ENCODE measurements at places on chromosomes 3 and 15.

DNA sequence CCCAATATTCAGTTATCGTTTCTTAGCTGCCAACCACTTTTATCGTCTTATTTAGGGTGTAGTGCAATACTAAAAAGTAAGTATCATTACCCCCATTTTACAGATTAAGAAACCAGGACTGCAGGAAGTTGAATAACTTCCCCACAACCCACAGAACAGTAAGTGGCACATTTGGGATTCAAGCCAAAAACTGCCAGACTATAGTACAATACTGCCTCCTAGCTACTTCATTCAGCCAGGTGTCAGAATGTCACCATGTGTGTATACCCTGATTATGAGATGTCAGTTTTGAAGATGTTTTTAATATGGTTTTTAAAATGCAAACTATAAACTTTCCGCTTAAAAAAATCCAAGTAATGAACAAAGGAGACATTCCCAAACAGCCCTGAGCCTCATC, 74.2 kb upstream of the PROK2 start:
- DNase-seq = peak; percentile 48

DNA sequence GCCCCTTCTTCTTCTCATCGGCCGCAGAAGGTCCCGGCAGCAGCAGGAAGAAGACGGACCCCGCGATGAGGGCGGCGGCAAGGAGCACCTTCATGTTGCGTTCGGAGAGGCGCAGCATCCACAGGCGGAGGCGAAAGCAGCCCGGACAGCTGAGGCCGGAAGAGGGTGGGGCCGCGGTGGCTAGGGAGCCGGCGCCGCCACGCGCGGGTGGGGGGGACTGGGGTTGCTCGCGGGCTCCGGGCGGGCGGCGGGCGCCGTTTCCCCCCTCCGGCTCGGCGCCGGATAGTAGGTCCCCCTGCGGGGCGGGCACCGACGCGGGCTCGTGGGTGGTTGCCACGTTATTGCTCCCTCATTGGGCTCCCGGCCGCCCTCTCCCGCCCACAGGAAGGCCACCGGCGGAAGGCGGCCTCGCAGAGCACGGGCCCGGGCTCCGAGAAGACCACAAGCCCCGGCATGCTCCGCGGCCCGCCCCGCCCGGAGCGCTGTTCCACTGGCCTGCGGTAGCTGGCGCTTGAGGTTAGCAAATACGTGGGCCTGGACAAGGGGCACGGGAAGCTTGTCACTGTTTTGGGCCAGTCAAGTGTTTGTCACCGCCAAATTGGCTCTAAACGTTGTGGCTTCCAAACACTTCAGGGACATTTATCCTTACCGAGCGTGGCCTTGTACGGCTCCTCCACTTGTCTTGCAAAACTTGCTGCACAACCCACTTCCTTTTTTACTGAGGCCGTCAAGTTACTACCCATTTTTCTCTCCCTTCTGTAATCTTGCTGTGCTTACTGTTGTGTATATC, at the start of gene PPIB:
Gene PPIB, minus strand, starts transcription at position 154 of the 790 bp plus-strand sequence. Its CDS starts 36 bp downstream, at position 118.
- peak; percentile 90 for DNase-seq

DNA sequence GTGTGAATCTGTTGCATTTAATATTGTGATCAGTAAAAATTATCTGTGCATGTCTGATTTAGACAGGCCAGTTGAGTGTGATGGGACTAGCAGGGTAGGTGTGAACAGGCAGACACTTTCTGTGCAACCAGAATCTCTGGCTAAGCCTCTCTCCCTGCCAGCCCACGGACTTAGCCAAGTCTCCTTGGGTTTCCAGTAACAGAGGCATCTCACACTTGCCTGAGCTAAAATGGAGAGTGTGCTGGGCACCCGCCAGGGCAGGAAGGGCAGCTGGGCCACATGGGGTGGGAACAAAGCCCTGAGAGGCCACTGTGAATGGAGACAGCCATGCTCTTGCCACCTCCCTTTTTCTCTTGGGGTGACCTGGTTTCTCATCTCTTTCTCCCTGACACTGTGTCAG, 12.5 kb upstream of the RPS27L start:
- no peak for DNase-seq

GRCh38 chr15:78097667-78098066, 5.3 kb downstream of the SH2D7 start:
- DNase-seq = no peak

DNA sequence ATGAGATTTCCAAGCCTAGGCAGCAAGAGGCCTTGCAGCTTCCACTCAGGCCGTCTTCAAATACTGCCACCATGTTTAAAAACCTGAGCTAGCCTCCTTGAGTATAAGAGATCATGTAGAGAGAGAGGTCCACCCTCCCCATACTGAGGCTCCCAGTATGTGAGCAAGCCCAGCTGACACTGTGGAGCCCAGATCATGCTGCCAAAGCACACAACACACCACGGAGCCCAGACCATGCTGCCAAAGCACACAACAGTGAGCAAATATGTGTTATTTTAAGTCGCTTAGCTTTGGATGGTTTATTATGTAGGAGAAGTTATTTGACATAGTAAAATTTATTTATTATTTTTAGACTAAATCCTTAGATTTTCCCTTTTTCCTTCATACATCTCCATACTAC, 333.7 kb downstream of the CTNNB1 start:
- DNase-seq = no peak

GRCh38 chr3:7874116-7874515, 627.5 kb upstream of the LMCD1 start:
- peak; percentile 63 for DNase-seq

GRCh38 chr3:185646382-185647133, 60.5 kb downstream of the SENP2 start:
- DNase-seq = no peak

- DNase-seq = peak; percentile 97
Observed at GRCh38 chr3:106168962-106169750, 300.3 kb upstream of the CBLB start.

DNA sequence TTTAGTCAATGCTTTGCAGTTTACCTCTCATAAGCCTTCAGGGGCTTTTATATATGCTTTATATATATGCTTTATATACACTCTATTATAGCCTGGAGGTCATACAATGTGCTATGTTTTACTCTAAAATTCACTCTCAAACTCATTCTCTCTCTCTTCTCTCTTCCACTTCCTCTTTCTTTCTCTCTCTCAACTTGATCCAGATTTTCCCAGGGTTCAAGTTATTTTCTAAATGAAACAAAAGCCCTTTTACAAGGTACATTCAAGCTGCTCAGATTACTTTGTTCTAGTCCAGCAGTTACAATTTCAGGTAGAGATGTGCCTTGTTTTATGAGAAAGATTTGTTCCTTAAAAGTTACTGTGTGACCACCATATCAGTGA, 79.6 kb upstream of the ACP3 start:
- no peak for DNase-seq

DNA sequence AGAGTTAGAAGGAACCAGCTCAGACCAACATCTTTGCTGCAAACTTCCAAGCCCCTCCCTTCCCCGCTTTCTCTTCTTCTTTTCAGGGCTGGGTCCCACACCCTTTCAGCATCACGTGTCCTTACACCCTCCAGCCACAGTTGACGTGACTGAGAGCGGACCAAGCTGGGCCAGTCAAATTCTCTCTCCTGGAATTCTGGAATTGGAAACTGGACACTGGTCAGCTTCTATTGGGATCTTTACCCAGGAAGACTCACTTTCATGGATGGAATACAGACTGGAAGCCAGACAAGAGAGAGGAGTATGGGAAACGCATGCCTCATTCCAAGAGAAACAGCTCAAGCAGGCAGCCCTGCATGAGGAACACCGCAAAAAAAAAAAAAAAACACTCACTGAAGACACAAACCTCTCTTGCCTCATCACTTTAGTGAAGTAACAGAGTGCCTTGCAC, 12.4 kb upstream of the TPM1 start:
- DNase-seq = no peak

GRCh38 chr3:94176988-94177745, 114.3 kb downstream of the NSUN3 start:
- no peak for DNase-seq

- DNase-seq = no peak
Observed at GRCh38 chr3:169564883-169565282, 98.6 kb downstream of the MECOM start.

GRCh38 chr15:66749841-66750575, 48.0 kb downstream of the SMAD6 start:
- no peak for DNase-seq

DNA sequence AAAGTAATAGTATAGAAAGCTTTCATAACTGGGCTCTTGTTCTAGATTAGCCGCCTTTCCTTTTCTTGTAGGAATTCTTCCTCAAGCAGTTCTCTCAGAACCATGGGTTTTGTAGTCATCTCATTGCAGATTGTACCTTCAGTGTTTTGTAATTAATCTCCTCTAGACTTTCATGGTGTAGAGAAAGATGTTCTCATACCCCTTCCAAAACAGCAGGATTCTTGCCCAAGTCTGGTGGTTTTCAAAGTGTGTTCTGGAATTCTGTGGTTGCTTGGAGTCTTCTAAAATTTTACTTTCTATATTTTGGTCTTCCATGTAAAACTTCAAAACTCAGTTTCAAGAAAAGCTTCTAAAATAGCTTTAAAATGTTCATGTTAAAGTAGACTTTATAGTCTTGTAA, 293.8 kb downstream of the PTPRG start:
- DNase-seq = no peak

DNA sequence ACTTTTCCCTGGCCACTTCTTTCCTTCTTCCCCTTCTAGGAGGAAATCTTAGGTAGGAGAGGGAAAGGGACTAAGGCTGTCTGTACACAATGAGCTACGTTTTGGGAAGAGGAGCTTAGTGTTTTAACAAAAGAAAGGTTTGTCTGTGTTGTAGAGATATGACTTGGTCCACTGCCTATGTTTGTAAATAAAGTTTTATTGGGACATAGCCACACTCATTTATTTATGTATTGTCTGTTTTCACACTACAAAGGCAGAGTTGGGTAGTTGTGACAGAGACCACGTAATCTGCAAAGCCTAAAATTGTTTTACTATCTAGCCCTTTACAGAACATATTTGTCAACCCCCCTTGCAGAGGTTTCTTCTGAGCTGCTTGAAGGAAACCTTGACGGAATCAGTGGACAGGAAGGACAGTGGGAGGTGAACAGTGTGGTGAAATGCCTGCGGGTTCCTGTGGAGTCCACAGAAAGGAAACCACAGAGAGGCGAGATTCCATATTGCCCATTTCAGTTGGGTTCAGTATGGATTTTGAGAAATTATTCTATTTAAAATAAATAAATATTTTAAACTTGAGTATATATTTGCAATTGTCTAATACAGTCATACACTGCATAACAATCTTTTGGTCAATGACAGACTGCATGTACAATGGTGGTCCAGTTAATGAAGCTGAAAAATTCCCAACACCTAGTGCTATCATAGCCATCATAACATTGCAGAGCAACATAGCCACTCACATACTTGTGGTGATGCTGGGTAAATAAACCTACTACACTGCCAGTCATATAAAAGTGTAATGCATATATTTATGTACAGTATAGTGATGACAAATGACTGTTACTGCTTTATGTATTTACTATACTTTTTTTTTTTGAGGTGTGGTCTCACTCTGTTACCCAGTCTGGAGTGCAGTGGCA, 157.9 kb upstream of the NUDT16 start:
- no peak for DNase-seq

DNA sequence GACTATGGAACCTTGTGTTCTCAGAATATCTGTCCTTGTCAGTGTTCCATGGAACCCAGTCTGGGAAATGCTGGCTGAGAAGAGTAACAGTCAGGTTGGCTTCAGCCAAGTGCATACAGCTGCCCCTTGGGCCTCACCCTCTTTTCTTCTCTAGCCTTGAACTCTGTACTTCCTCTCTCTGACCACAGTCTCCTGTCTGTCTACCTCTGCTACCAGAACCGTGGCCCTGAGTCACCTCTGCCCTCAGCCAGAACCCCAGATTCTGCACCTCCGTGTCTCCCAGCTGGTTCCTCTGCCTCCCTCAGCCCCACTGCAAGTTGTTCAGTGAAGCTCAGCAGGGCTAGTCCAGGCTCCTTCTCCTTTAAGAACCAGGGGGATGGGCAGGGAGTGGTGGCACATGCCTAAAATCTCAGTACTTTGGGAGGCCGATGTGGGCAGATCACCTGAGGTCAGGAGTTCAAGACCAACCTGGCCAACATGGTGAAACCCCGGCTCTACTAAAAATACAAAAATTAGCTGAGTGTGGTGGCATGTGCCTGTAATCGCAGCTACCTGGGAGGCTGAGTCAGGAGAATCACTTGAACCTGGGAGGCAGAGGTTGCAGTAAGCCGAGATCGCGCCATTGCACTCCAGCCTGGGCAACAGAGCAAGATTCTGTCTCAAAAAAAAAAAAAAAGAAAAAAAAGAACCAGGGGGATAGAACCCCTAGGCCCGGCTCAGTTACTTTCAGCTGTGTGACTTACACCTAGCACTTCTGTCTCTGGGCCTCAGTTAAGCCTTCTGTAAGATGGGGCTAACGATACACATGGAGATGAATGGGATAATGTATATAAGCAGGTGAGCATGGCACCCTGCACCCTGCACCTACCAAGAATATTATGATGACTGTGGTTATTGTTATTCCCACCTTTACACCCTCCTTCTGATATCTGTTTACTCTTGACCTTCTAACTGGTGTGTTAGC, 24.3 kb upstream of the TATDN2 start:
- DNase-seq = no peak

- DNase-seq = no peak
Observed at GRCh38 chr15:82554849-82555248, 14.6 kb upstream of the RPS17 start.

DNA sequence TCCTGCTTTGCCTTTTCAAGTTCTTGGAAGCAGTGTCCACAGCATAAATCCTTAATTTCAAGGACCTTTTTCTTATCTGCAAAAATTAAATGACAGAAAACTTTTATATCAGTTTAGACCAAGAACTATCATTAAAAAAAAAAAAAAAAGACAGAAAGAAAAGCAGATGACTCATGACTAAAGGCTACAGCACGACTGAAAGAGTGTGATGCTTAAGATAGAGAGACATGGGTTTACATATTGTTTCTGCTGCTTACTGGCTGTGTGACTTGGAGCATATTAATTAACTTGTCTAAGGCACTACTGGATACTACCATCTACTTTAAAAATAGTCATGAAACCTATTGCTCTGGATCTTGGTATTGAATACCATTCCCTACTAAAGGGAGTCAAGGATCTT, 62.3 kb downstream of the CEP152 start:
- DNase-seq = peak; percentile 3

- no peak for DNase-seq
Observed at GRCh38 chr3:8982509-8982908, 19.2 kb upstream of the RAD18 start.

DNA sequence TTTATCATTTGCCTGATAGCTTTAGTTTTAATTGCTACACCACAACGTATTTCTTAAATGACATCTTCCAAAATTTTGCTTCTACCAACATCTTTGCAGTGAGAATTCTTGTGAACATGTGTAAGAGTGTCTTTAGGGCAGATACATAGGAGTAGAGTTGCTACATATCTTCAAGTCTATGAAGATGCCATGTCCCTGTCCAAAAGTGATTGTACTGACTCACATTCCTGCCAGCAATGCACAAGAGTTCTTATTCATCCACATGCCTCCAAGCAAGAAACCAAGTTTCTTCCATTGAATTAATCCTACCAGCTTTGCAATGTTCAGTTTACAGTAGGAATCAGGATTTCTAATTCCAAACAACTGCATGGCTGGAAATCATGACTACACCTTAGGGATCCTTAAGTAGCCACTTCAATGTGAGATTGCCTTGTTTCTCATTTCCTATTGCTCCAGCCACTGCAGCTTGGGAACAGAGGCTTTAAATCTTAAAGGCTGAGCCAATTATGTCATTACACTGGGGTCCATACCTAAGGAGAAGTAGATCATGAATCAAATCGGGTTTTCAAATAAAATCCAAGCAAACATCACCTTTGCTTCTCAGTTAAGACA, 44.5 kb downstream of the BCL2L10 start:
- DNase-seq = peak; percentile 85

GRCh38 chr3:73399106-73399505, 225.6 kb downstream of the PDZRN3 start:
- DNase-seq = no peak

All from bronchial epithelial cell (primary cell).